Esophagus muscularis mucosa (tissue), 4 donors: ENCODE measurements at places on chromosomes 5 and 9.

DNA sequence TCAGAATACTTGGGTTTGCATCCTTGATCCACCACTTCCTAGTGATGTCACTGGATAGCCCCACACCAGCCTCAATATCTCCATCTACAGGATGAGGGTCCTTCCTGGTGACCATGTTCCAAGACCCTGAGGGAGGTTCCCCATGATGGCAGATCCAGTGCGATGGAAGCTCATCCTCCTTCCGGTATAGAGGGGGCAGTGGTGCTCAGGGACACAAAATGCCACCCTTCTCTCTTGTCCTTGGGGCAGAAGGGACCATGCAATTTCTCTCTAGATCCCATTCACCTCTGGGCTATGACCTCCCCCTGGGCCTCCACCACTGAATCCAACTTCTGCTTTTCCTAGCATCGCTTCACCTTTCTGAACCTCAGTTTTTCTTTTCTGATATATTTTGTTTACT, 5.4 kb upstream of the SLC25A51 start:
- peaks cover 25% of the 10 kb centered on the region for H3K4me1 ChIP-seq
- H3K4me3 ChIP-seq, result no peak overlapping the region
- H3K36me3 ChIP-seq, result no peaks in the 10 kb centered on the region
- no peak overlapping the region for H3K27ac ChIP-seq

DNA sequence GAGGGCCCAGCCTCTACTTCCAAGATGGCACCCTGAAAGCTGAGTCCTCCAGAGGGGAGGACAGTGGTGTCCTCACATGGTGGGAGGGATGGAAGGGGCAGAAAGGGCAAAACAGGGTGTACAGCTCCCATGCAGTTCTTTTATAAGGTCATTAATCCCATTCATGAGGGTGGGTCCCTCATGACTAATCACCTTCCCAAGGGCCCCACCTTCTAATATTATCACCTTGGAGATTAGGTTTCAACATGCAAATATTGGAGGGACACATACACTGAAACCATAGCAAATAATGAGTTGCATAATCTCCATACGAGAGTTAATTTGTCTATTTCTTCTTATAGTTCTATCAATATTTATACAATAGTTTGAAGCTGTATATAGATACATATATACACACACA, 5.8 kb upstream of the ZBTB43 start:
- H3K4me1 ChIP-seq, result no peaks in the 10 kb centered on the region
- H3K27me3 ChIP-seq, result no peaks in the 10 kb centered on the region
- no peak overlapping the region for H3K4me3 ChIP-seq
- H3K36me3 ChIP-seq, result no peaks in the 10 kb centered on the region
- H3K27ac ChIP-seq, result no peak overlapping the region
- no peak for DNase-seq

DNA sequence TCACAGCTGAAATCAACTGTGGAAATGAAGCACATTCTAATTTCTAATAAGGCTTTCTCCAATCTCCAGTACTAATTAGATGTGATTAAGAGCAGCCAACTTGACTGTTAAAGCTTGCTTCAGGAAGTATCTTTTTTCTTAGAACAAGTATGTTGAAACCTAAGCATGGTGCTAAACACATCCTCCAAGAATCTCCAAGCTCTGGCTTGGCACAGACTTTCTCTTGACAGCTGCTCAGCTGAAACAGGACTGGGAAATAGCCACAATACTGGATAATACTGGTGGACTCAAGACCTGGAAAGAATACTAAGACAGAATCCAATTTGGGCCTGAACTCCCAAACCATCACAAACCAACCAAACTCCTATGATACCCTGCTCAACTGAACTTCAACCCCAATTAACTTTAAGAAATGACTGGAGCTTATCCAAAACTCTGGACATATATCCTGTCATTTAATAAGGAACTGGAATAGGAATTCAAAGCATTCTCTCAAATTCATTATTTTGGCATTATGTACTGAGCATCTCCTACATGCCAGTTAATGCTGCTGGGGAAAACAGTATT, 16.2 kb downstream of the PRKAA1 start:
- H3K4me1 ChIP-seq, result peaks cover 27% of the 10 kb centered on the region
- H3K4me3 ChIP-seq, result no peak overlapping the region
- no peak overlapping the region for H3K27ac ChIP-seq
- DNase-seq, result no peak
- no peaks in the 10 kb centered on the region for H3K27me3 ChIP-seq

GRCh38 chr5:107698286-107698685, 27.5 kb upstream of the EFNA5 start:
- no peaks in the 10 kb centered on the region for H3K27me3 ChIP-seq
- no peak overlapping the region for H3K4me3 ChIP-seq
- no peak for DNase-seq
- no peak overlapping the region for H3K27ac ChIP-seq
- no peaks in the 10 kb centered on the region for H3K4me1 ChIP-seq

GRCh38 chr5:108238936-108239887, 142.7 kb downstream of the FBXL17 start:
- no peaks in the 10 kb centered on the region for H3K27me3 ChIP-seq
- H3K4me1 ChIP-seq, result no peaks in the 10 kb centered on the region
- no peak overlapping the region for H3K27ac ChIP-seq

DNA sequence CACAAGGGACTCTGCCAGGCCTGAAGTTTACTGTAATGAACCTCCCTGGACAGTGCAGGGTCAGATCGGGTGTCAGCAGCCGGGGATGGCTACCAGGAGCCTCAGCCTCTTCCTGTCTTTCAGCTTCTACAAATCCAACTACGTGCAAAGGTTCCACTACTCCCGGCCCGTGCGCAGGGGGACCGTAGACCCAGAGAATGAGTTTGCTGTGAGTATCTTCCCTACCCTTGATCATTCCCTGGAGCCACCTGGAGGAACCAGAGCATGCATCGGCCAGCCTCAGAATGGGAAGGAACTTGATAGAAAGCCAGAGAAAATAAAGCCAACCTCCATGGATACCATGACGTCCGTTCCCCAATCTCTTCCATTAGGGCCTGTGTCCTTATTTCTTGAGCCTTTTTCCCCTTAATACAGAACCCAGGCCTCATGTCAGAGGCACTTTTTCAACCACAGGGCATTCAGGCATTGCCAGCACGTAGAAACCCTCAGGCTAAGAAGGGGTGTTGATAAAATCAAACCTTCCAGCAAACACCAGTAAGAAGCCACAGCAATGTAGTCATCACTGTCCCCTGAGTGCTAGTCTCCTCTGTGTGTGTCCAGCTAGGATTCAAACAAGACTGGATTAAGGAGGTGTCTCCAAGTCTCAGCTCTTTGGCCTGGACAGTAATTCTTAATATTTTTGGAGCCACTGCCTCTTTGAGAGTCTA, 49.0 kb upstream of the FOXI1 start:
- H3K36me3 ChIP-seq, result no peaks in the 10 kb centered on the region
- no peak overlapping the region for H3K27ac ChIP-seq
- no peak overlapping the region for H3K4me3 ChIP-seq
- no peak for DNase-seq
- H3K4me1 ChIP-seq, result no peaks in the 10 kb centered on the region

DNA sequence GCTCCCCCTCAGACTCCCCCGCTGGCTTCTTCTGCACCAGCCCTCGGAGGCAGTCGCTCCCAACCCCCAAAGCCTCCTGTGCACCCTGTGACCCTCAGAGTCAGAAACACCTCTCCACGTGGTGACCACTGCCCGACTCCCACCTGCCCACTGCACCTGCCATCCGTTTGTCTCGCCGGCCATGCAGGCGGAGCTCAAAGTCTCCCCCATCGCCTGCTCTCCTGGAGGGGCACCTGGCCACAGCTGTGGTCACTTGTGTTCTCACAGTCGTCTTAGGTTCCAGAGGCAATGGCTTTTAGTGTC, 38.2 kb downstream of the MRPL36 start:
- no peaks in the 10 kb centered on the region for H3K4me1 ChIP-seq
- no peak overlapping the region for H3K4me3 ChIP-seq

DNA sequence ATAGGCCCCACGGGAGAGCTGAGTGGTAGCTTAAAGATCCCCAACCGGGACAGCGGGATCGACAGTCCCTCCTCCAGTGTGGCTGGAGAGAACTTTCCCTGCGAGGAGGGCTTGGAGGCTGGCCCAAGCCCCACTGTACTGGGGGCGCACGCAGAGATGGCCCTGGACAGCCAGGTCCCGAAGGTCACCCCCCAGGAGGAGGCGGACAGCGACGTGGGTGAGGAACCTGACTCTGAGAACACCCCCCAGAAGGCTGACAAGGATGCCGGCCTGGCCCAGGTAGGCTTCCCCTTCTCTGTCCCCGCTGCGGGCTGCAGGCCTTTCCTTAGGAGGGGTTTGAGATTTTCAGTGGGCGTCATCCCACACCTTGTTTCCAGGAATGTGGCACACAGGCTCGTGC, 29.1 kb downstream of the FGD3 start:
- no peaks in the 10 kb centered on the region for H3K36me3 ChIP-seq
- no peak overlapping the region for H3K27ac ChIP-seq
- H3K4me3 ChIP-seq, result no peak overlapping the region
- DNase-seq, result no peak
- H3K27me3 ChIP-seq, result no peaks in the 10 kb centered on the region

DNA sequence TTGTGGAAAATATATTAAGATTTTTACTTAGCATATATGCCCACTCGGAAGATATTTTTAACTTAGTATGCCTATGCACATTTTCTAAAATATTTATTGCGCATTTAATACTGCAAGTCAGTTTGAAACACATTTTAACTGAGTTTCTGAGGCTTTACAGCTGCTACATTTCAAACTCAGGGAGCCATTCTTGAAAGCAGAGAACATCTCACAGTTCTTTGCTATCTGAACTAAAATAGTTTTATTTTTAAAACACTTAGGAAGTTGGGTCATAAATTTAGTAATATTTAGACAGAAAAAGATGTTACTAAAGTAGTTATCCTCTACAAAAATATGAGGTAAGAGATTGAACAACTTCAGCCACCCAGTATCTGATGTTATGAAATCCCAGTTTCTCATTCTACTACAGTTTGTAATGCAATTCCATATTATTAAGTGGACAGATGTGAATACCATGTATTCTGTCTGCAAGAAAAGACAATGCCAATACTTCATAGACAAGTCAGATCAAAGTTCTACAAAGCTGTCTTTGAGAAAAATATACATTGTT, 409.9 kb upstream of the EDIL3 start:
- DNase-seq, result no peak
- no peaks in the 10 kb centered on the region for H3K36me3 ChIP-seq
- H3K4me3 ChIP-seq, result no peak overlapping the region
- no peak overlapping the region for H3K27ac ChIP-seq

- no peaks in the 10 kb centered on the region for H3K36me3 ChIP-seq
- no peaks in the 10 kb centered on the region for H3K27me3 ChIP-seq
- no peak overlapping the region for H3K27ac ChIP-seq
- no peaks in the 10 kb centered on the region for H3K4me1 ChIP-seq
- DNase-seq, result no peak
Observed at GRCh38 chr5:126062398-126063221, 360.6 kb upstream of the GRAMD2B start.

GRCh38 chr5:74272831-74273451, 367.6 kb downstream of the ENC1 start:
- peaks cover 5% of the 10 kb centered on the region for H3K4me1 ChIP-seq
- H3K27me3 ChIP-seq, result no peaks in the 10 kb centered on the region
- DNase-seq, result peak; percentile 86
- no peak overlapping the region for H3K27ac ChIP-seq
- no peak overlapping the region for H3K4me3 ChIP-seq

DNA sequence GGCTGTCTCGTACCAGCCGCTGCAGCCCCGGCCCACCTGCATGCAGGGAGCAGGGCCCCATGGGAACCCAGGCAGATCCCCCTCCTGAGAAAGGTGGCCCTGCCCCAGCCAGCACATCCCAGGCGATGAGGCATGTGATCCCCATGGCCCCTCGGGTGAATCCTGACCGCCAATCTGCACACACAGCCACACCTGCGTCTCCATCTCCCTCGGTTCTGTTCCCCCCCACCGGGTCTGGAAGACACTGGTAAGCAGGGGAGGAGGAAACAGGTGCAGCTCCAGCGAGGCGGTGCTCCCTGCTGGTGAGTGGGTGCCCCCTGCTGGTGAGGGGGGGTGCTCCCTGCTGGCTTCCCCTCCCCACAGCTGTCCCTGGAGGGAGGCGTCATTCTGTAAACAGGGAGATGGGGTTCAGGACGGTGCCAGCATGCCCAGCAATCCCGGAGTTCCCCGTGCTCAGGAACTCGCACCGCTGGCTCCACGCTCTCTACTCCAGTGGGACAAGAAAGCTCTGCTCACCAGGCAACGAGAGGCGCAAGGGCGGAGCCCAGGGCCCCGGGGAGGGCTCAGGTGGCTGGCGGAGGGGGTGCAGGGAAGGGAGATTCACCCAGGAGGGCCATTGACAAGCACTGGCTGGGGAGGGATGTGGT, 28.4 kb upstream of the SLC12A7 start:
- H3K36me3 ChIP-seq, result no peaks in the 10 kb centered on the region
- H3K4me3 ChIP-seq, result no peak overlapping the region
- no peak overlapping the region for H3K27ac ChIP-seq
- DNase-seq, result no peak
- H3K27me3 ChIP-seq, result no peaks in the 10 kb centered on the region

- no peak overlapping the region for H3K27ac ChIP-seq
- H3K4me3 ChIP-seq, result no peak overlapping the region
- no peaks in the 10 kb centered on the region for H3K4me1 ChIP-seq
- no peak for DNase-seq
- no peaks in the 10 kb centered on the region for H3K36me3 ChIP-seq
- no peaks in the 10 kb centered on the region for H3K27me3 ChIP-seq
Observed at GRCh38 chr9:69831611-69832010, 11.0 kb downstream of the CFAP95 start.

GRCh38 chr9:23819403-23819802, 6.6 kb downstream of the ELAVL2 start:
- H3K36me3 ChIP-seq, result no peaks in the 10 kb centered on the region
- H3K4me3 ChIP-seq, result no peak overlapping the region
- peaks cover 29% of the 10 kb centered on the region for H3K4me1 ChIP-seq
- DNase-seq, result no peak
- H3K27ac ChIP-seq, result no peak overlapping the region

DNA sequence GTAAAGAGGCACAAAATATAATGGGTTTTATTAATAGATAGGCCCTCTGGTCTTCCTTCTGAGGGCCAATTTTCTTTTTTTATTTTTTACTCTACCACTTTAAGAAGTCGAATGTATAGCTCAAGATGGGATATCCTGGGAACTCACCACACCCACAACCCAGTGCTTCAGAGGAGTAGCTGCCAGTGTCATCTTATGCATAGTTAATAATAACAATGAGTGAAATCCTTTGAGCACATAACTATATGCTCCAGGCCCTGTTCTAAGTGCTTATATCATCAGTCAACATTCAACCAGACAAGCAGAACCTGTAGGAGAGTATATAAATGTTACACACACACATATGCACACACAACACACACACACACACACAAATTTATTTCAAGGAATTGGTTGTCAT, 150.3 kb upstream of the ACTBL2 start:
- no peaks in the 10 kb centered on the region for H3K27me3 ChIP-seq
- no peaks in the 10 kb centered on the region for H3K4me1 ChIP-seq
- no peak overlapping the region for H3K4me3 ChIP-seq
- DNase-seq, result no peak
- H3K27ac ChIP-seq, result no peak overlapping the region
